Stimulated activated CD8-positive, alpha-beta memory T cell treated with anti-CD3 and anti-CD28 coated beads, Interleukin-15, amount 100 ng/mL, for 4 hours (primary cell): ENCODE measurements at places on chromosomes 3 and 15.

DNA sequence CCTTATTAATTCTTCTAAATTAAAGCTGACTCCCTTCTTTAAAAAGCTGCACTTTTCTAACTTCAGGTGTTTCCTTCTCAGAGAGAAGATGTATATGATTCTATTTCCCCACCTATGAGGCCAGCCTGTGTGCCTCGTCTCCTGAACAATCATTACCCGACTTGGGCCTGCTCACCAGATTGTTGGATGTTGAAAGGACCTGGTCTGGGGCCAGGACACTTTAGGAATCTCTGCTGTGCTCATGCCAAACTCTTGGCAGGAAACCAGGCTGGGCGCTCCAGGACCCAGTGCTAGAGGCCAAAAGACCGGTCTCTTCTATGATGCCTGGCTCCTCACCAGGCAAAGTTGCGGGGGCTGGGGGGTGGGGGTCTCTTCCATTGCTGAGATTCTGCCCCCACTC is 16.9 kb upstream of the LRRC31 start:
- DNase-seq = no peak

DNA sequence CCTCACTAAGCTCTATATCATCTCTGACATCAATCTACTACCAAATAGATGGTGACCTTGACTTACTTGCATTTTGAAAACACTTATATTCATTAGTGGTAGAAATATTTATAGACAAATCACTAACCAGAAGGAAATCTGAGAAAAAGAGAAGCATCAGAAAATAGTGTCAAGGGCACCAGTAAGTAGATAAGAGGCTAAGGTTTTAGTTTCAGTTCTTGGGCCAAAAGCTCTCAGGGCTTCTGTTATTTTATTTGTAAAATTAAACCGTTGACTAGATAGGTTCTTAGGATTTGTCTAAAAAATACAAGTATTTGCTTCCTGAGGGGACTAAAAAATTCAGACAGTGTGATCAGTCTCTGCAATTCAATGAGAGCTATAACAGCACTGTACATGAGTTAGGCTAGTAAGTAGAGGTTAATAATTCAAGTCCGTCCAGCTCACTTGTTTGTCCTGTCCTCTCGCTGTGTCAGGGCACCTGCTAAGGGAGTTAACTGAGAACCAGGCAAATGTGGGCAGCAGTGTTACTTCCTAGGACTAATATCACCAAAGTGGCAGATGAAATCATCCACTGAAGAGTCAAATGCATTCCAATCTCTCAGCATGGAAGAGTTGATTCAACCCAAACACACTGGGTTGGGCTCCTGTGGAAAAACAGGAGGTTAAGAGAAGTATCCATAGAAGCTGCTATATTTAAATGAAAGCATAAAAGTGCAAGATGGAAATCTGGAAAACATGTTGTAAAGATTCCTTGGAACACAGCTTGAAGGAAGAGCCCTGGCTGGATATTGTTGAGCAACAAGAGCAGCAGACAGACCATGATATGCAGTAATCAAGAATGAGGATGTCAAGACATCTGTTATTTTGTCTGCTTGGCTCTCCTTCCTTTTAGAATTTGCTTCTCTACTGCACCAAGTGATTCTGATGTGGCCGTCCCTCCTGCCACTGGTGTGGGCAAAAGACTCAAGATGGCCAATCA is 134.9 kb upstream of the ZBTB20 start:
- no peak for DNase-seq

DNA sequence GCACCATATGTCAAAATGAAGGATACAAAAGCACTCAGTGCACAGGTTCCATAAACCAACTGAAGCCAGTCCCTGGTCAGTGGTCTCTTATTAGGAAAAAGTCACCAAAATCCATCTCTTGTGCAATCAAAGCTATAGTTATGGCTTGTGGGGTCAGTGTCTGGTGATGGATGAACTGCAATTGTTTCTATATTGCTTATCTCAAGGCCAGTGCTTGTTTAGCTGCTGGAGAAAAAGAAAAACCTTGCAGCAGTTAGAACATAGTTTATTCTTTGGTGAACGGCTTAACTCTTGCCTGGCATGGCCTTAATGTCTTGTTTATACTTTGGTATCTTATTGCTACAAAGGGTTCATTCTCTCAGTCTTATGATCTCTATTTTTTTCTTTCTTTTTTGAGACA is 2.9 kb upstream of the UQCRC1 start:
- DNase-seq = no peak

GRCh38 chr3:23308986-23309625 is 106.0 kb downstream of the UBE2E2 start:
- no peak for DNase-seq

DNA sequence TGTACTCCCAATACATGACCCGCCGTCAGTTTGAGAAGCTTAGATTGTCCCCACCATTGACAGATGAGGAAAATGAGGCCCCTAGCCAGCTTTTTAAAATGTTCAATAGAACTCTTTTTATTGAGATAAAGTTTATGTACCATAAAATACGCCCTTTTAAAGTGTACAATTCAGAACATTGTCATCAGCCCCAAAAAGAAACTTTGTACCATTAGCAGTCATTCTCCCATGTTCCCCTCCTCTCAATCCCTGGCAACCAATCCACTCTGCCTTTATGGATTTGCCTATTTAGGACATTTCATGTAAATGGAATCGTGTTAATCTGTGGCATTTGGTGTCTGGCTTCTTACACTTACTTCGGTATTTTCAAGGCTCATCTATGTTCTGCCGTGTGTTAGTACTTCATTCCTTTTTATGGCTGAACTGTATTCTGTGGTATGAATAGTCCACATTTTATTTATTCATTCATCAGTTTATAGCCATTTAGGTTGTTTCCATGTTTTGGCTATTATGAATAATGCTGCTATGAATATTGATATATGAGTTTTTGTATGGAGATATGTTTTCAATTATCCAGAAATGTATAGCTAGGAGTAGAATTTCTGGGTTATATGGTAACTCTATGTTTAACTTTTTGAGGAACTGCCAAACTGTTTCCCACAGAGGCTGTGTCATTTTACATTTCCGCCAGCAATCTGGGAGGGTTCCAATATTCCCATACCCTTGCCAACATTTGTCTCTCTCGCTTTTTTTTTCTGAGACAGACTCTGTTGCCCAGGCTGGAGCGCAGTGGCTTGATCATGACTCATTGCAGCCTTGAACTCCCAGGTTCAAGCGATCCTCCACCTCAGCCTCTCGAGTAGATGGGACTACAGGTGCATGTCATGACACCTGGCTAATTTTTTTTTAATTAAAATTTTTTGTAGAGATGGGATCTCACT is 15.3 kb upstream of the PTPN23 start:
- DNase-seq = no peak

DNA sequence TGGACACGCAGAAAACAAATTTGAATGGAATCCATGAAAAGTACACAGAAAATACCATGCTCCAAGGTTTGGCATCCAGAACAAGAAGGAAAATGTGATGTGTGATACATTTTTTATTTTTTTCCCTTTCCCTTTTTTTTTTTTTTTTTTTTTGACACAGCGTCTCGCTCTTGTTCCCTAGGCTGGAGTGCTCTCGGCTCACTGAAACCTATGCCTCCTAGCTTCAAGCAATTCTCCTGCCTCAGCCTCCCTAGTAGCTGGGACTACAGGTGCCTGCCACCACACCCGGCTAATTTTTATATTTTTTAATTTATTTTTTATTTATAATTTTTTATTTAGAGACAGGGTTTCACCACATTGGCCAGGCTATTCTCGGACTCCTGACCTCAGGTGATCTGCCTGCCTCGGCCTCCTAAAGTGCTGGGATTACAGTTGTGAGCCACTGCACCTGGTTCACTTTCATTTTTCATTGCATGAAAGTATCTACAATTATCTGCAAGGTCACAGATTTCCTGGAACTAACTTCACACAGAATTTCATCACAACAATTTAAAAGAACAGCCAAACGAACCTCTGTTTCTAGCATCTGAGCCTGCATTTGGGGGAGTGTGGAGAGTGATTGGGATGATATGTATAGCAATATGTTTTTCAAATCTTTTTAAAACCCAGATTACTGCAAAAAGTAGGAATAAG is 8.3 kb downstream of the POU1F1 start:
- DNase-seq = no peak

- DNase-seq = no peak
Observed at GRCh38 chr3:127161236-127161635, 31.7 kb upstream of the PRR23E start.

GRCh38 chr3:33115024-33115768 is 1.4 kb downstream of the CRTAP start:
- no peak for DNase-seq

- DNase-seq = no peak
Observed at GRCh38 chr15:57323806-57324589, 52.3 kb upstream of the CGNL1 start.

GRCh38 chr15:77656294-77656693 is 23.6 kb upstream of the LINGO1 start:
- no peak for DNase-seq

DNA sequence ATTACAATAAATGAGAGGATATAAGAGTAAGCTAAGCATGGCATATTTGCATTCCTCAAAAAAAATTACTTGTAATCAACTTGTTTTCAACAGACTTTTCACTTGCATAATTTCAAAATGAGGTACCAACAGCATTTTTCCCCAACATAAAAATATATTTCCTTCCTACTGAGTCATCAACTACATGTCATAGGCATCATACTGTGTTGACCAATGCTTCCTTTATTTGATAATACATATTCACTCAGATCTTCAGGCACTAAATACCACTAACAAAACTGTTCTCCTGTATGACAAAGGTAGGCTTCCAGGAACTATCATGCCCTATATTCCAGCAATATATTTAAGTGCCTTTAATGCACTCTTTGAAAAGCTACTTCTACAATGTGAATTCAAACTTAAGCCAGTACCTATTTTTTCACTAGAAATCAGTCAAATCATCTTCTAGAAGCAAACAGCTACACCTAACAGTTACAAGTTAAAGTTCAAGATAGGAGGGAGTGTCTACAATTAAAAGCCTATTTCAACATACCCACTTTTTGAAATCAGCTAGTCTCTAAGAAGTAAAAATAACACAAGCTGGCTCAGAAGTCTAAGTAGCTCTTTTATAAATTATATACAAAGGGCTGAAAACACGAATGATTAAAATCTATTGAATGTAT is 11.3 kb downstream of the ADAM10 start:
- no peak for DNase-seq

DNA sequence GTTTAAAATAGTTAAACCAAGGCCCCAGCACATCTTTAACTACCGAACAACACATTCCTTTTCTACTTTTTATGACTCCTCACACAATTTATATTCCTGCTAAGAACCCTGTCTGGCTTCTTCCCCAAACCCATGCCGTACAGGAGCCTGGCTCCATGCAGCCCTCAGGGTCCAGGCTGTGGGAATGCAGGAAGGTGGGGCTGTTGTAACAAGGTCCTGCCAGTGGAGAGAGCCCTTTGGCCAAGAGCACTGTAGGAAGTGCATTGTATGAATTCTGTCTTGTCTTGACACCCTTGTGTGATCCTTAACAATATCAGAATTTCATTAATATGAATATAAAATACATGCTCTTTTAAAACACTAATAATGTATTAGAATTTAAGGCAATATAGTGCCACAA is 563.8 kb downstream of the TBL1XR1 start:
- DNase-seq = no peak

DNA sequence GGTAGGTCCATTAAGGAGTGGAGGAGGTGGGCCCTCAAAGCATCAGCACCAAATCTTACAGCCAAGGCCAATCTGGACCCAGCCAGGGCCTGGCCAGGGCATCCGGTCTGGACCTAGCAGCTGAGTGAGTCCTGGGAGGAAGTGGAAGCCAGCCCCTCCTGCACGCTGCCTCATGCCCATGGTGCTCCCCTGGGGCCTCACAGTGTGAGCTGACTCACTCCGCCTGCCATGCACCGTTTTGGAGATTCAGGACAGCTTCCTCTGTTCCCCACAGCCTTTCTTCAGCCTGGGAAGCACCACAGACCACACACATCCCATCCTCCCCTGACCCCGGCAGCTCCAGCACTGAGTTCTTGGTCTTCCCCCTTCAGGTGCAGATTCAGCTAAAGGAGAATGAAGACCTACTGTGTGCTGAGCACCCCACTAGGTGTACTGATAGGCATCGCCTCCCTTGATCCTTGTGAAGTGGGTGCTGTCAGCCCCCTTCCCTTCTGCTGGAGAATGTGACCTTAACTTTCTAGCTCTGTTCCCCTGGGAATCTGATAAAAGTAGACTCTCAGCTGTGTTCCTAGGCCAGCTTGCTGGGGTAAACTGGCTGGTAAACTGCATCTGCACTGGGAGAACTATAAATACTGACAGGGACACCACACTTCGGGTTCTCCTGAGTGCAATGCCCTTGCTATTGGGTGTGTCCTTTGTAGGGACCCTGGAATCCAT is 36.8 kb upstream of the SEC13 start:
- no peak for DNase-seq

DNA sequence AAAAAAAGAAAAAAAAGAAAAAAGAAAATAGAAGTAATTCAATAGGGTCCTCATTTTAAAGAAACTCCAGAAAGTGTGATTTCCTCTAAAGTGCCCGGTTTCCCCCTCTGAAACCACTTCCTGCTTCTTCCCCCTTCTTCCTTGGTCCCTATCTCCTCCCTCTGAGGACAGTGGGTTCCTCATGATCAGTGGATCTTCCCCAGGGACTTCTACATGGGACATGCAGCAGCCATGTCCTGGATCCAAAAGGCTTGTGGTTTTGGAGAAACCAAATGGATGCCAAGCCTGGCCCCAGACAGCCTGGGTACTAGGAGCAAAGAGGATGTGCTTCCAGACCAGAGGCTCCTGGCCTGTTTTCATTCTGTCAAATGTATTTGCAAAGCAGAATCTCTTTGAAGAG is 26.6 kb upstream of the SMAD6 start:
- DNase-seq = no peak

DNA sequence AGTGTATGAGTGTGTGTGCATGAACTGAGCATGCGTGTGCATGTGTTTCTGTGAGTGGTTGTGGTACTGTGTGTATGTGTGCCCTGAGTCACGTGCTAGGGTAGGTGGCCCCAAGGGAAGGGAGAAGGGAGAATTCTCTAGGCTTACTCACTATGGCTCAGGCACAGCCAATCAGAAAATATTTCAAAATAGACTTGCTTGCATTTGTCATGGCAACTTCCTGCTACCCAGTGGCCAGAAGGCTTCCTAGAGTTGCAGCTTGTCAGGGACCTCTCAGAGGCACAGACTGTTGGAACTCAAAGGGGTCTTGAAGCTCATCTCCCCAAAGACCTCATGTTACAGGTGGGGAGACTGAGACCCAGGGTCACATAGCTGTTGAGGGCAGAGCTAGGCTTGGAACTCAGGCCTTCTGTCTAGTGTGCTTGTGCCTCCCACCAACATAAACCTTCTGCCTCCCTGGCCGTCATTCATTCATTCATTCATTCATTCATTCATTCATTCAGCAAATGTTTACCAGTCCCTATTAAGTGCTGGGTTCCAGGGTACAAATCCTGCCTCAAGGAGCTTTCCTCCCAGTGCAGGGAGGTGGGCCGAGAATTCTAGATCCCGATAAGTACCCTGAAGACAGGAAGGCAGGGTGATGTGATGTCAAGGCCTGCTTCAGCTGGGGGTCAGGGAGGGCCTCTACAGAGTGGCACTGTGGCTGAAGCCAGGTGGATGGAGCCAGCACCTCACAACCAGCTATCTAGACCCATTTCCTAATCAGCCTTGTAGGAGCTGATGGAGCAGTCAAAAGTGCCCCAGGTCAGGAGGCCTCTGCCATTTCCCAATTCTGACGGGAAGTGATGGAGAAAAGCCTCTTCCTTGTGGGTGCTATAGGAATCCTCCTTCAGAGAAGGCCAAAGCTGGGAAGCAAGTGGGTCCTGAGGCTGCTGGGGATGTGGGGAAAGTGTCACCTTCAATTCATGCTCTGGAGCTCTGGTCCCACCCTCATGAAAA is 10.9 kb upstream of the RFT1 start:
- no peak for DNase-seq

- no peak for DNase-seq
Observed at GRCh38 chr15:68715111-68715510, 105.6 kb downstream of the ANP32A start.
